ENCODE measurements at places on chromosomes 1 and 21.
A peak's percentile ranks its signal among the peaks of the same experiment; 100 is the strongest.

GRCh38 chr1:233078396-233078795, 128.0 kb downstream of the NTPCR start:
- no peak for DNase-seq

- peak; percentile 46 for DNase-seq
Measured at GRCh38 chr1:236425031-236425663, 31.1 kb downstream of the EDARADD start.

DNA sequence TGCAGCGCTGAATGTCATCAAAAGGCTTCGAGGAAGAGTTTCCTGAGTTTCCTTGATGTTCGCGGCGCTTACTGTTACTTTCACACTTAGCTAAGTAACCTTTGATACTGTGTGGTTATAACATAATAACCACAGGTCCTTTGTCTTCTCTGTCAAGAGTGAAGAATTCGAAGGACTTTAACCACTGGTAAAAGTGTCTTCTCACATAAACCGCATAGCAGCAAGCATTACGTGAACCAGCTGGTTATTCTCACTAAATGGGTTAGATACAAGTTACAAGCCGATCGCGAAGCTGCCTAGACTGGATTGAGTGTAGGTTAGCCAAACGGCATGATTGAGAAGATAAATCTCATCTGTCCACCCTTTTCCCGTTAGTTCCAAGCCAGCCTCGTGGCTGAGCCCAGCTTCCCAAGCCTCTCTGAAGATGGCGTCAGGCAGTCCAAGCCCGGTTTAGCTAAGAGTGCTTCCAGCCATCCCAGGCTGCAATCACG, 18.3 kb upstream of the IFNGR2 start:
- peak; percentile 90 for DNase-seq

DNA sequence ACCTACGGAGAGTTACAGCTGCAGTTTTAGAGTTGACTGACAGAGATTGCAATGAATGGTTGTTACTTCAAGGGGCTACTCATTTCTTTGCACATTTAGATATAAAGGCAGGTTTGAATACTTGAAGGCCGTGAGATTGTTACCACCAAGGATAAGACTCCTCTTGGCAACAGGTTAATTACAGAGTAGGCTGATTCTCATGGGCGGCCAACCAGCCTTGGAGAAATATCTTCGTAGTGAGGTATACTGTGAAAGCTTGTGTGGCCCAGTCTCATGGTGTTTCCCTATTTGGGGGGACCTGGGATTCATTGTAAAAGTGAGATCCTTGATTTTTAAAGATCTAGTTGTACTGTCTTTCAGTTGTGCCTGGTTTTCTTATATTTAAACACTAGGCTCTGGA, 103.2 kb upstream of the OLFM3 start:
- no peak for DNase-seq

DNA sequence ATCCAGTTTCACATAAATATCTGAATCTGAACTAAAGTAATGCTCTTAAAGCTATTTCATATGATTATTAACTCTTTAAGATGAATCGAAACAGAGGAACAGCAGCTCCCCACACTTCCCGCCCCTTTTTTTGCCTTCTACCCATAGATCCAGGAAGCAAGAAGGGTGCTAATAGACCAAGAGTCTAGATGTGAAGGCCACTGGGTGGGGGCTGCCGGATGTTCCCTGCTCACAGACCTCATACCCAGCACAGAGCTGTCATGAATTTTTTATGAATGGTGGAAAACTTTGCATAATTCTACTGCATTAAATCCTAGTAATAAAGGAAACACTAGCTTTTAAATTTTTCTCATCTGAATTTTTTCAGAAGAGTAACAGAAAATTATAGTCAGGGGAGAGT, 283.9 kb upstream of the SGIP1 start:
- no peak for DNase-seq

DNA sequence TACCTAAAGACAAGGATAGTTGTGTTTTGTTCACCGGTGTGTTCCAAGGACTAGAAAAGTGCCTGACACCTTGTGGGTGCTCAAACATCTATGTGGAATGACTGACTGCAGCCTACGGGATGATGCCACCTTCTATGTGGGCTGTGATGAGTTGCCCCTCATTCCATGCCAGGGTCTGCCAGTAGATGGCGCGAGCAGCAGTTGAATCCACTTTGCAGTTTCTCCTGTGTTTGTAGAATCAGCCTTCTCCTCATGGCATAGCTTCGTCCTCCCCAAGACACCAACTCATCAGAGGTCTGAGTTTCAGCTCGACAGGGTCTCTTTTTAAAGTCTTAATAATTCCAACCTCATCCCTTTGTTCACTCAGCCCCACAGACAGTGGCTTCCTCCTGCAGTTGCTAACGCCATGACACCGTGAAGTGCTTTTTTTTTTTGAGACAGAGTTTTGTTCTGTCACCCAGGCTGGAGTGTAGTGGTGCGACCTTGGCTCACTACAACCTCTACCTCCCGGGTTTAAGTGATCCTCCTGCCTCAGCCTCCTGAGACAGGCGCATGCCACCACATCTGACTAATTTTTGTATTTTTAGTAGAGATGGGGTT, 133.7 kb downstream of the CAPN8 start:
- DNase-seq = peak; percentile 7

DNA sequence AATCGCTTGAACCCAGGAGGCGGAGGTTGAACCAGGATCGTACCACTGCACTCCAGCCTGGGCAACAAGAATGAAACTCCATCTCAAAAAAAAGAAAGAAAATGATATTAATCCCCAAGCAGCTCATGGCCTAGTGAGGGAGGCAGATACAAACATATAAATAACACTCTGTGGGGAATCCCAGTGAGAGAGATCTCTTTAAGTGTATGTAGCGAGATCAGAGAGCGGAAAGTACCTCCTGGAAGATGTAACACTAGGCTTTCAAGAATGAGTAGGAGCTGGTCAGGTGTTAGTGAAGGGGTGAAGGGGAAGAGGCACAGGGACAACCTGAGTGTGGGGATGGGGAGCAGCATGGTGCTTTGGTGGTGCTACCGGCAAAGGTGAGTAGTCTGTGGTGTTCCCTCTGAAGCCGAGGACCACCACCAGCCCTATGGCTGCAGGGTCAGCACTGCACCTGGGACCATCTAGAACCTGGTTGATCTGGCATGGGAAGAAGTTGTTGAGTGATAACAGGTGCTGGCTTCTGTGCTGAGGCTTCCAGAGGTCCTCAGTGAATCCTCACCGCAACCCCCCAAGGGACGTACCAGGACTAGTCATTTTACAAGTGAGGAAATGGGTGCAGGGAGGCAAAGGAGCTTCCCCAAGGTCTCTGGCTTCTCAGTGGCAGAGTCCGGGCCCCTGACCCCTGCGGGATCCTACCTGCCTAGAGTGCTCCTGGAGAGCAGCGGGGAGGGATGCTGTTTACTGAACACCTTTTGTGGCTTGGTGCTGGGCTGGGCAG, 367.6 kb upstream of the VAMP3 start:
- no peak for DNase-seq

DNA sequence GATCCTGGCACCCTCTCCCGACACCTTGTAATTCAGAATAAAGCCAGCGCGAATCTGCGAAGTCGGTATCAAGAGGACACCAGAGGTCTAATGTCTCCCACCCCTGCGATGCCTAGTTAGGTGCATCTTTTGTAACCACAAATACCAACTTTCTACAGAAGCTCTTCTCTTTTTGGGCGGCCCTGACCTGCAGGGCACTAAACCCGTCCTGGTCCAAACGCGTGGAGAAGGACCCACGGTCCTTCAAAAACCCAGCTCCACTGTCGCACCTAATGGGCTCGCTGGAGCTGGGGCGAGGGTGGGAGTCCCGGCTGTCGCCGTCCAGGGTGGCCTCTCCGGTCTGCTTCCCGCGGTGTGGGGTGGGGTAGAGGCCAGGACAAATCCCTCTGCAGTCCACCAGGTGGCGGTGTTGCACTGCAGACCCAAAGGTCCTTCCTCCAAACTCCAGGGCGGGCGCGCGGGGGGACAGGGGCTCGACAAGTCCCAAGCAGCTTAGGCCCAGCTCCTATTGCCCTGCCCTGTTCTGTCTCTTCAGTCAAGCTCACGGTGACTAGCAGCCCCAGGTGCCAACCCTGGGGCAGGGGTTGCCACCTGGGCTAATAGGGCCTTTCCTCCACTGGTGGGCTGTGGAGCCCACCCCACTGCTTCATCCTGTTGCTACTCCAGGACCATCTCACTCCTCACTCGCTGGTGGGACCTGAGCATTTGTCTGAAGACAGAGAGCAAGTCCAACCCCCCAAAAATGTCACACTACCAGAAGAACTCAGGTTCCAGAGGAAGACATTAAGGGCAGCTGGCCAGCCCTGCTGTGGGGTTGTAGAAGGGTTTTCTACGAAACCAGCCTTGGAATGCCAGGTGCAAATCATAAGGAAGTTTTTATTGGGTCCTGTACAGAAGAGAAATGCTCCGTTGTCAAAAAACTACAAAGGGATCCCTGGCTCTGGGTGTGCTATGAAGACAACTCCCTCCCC, 2.8 kb downstream of the HES3 start:
- DNase-seq = peak; percentile 78

DNA sequence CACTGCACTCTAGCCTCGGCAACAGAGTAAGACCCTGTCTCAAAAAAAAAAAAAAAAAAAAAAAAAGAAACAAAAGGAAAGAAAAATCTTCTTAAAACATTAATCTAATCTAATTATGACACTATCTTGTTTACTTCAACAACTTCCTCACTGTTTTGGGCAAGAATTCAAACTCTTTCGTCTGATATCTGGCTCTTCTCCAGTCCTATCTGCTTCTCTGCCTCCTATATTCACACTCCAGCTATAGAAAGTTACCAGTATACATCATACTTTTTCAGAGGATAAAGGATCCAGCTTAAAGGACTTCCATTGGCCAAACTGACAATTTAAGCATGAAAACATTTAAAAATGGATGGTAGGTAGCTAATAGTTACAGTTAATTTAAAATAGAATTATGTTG, 47.3 kb downstream of the EIF2B3 start:
- DNase-seq = no peak

DNA sequence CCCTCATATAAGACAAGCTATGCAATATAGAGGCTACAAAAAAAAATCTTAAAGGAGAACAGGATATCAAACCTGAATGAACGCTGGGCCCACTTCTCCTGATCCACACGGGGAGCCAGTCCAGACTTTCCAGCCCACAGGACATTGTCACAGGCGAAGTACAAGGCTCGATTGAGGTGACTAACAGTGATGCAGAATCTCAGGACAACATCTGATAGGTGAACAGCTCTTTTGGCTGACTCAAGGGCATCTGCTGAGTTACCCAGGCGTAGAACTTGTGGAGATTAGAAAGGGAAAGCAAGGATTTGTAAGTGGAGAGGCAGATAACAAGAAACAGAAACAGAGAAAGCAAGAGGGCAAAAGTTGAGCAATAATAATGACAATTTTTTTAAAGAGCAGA, 1.8 kb downstream of the PEX11B start:
- no peak for DNase-seq

DNA sequence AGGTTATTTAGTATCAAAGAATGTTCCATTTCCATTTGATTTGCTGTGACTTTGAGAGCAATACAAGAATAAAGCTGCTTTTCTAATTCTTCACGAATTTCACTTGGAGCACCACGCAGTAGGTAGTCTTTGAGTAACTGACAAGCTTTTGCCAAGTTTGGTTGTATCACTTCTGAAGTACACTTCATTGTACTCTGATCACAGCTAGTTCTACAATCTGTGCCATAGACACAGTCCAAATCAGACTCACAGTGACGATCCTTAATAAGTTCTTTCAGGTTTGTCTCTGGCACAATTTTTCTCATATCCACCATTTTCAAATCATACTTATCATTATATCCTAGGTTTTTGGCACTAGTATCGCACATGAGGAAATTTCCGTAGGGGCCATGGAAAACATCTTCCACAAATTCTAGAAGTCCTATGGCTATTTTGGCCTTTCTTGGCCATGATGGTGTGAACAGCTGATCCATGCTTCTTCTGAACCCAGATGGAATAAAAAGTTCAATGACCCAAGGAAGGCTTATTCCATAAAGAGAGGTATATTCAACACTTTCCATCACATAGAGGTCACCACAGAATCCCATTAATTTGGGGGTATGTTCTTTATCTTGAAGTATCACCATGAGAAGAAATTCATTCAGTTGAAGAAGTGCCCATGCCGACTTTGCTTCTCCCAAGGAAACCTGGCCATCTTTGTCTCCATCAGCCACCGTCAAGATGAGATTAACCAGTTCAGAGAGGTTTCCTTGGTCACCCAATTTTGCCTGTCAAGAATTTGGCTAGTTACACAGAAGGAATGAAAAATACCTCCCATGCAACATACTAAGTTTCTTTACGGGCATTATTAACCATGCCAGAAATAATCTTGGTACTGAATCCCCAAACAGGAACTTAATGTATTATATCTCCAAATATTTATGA, 11.9 kb downstream of the RPL5 start:
- DNase-seq = no peak

DNA sequence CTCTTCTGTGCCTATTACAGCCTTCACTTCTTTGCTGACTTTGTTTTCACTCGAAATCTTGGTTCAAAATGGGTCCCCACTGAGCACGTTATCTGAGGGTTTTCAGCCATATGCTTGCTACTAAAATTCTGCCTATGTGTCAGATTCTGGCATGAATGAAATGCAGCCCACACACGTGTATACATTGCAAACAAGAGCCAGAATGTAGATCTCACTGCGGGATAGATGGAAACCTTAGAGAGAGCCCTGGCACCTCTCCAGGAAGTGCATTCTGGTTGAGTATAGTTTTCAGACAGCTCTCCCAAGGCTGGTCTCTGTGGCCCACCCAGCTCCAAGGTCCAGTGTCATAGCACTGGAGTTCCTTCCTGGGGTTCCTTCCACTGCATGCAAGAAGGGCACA, 234.7 kb upstream of the GJB5 start:
- DNase-seq = no peak

GRCh38 chr1:153337980-153338853, 10.4 kb downstream of the PGLYRP4 start:
- no peak for DNase-seq

- DNase-seq = no peak
Measured at GRCh38 chr1:157966031-157966537, 27.4 kb upstream of the KIRREL1 start.

All from immature natural killer cell (primary cell).